Stimulated activated CD8-positive, alpha-beta memory T cell treated with anti-CD3 and anti-CD28 coated beads, Interleukin-4, amount 100 ng/mL, for 1 hour (primary cell): ENCODE measurements at places on chromosomes 5 and 9.

- no peak for DNase-seq
Observed at GRCh38 chr5:174482607-174483024, 241.8 kb upstream of the MSX2 start.

DNA sequence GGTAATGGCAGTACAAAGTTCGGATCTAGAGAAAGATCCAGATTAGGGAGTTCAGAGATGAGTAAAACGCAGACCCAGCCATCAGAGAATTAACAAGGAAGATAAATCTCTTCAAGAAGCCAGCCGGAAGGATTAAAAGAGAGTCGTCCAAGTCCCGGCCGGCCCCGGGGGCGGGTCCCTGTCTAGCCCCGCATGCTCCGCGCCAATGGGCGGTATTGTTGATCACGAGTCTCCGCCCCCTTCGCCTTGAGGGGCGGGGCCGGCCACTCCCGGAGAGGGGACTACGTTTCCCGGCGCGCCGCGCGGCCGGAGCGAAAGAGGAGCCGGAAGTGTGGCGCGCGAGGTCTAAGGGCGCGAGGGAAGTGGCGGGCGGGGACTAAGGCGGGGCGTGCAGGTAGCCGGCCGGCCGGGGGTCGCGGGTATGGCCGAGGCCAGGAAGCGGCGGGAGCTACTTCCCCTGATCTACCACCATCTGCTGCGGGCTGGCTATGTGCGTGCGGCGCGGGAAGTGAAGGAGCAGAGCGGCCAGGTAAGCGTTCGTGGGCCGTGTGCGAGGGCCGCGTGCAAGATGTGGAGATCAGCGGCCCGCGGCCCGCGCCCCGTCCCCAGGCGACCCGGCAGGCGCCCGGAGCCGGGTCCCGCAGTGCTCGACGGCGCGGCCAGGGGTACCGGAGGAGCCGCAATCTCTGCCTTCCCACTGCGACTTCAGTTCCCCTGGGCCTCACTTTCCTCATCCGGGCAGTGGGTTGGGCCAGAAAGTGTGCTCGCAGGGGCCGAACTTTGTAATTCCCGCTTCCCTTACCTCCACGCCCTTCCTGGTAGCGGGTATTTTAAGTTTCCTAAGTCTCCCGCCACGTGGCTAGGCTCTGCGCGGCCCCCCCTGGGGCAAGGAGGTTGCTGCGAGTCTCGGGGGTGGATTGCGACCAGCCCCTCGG lies at the start of gene TCOF1:
Gene TCOF1, plus strand, starts transcription at position 372 of the 935 bp plus-strand sequence. Its CDS starts 50 bp downstream, at position 422.
- DNase-seq, result peak; percentile 93

GRCh38 chr5:94884311-94884710 lies 265.8 kb downstream of the SLF1 start:
- no peak for DNase-seq

DNA sequence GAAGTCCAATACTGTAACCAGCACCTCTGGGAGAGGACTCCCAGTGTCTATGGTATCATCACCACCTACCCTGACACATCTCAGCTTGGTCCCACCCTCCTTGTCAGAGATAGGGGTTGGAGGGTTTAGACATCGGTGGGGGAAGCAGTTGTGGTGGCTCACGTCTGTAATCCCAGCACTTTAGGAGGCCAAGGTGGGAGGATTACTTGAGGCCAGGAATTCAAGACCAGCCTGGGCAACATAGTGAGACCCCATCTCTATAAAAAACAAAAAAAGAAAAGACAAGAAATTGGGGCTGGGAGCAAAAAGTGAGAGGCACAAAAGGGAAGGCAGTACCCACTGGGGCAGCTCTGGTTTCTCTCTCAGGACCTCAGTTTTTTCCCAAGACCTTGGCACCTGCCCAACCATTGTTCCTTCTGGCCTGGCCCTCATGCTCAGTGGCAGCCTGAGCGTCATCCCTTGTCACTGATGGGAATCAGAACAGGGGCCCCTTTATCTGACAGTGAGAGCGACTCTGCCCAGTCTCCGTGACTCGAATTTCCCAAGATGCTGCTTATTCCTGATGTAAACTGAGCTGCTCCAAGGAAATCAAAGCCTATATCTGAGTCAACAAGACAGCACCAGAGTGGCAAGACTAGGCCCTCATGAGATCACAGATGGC lies 80.5 kb upstream of the HSPA9 start:
- DNase-seq, result no peak

DNA sequence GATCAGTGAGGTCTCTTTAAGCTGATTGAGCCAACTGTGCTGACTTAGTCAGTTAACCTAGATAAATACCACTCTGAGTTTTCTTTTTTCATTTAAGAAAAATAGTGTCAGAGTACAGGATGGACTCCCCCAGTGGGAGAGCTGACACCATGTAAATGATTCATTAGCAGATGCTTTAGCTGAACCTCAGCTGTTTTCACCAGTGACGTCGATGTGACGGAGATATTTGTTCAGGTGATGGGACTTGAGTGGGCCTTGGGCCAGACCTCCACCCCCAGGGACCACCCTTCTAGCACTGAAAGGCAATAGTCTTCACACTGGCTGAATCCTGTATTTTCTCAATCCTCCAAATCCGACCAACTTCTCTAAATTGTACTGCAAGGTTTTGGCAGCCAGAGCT lies 196.1 kb downstream of the GAS1 start:
- DNase-seq, result no peak

DNA sequence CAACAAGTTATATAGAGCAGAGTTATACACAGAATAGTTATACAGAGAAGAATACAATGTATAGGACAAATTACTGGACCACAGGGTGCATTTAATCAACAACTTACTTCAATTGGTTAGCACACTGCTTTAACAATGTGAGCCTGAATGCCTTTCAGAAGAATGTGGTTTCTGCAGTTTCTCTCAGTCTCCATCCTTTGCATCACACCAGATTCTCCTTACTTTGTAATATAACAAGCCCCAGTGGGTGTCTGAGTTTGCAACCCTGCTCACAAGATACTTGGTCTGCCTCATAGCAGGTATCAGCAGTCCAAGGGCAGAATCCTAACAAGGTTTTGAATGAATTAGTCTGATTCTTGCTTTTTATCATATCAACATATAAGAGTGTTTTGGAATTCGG lies 114.6 kb downstream of the GABRB2 start:
- DNase-seq, result no peak

GRCh38 chr5:128765448-128766061 lies 199.7 kb upstream of the SLC27A6 start:
- no peak for DNase-seq

DNA sequence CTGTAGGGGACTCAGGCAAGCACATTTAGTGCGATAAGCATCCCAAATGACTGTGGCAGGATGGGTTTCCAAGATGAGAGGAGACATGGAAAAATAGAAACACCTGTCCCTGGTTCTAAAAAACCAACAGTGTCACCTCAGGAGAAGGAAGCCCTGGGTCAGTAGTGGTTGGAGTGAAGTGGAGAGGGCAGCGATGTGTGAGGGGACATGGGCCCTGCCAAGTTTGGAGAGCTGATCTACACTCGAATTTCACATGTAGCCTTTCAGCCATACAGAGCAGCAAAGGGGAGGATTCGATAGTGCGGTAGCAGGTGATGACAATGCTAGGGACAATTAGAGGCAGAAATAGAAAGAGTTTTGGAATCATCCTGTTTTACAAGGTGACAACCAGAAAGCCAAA lies 32.6 kb upstream of the LHX2 start:
- no peak for DNase-seq

DNA sequence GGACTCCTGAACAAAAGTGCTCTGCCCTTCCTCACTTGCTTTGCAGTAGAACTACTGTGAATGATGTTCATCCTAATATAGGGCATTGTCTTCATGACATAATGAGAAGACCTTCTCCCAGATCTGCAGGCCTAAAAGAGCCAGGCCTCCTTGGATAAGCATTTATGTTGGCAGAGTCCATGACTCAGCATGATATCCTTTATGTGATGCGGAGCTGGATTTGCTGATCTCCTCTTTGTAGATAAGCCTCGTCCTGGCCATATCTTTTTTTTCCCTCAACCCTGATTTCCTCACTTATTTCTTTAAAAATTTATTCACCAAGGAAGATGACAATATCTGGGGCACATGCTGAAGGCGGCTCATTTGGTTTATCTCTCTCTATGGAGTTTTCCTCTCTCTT lies 62.4 kb upstream of the TAS2R1 start:
- no peak for DNase-seq

DNA sequence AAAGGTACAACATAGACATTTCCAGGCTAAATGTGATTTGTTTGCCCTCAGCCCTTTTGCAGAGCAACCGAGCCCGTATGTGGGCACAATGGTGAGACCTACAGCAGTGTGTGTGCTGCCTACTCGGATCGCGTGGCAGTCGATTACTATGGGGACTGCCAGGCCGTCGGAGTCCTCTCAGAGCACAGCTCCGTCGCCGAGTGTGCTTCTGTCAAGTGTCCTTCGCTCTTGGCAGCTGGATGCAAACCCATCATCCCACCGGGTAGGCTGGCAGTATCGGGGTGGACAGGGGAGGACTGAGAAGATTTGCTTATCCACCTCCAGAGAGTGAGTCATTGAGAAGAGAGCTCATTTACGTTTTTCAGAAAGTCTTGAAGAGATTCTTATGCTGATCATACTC lies 17.8 kb upstream of the GLIPR2 start:
- DNase-seq, result no peak

GRCh38 chr9:129416821-129417539 lies 203.9 kb downstream of the C9orf50 start:
- no peak for DNase-seq
